ENCODE measurements at places on chromosomes 6 and 20. TPM values are rescaled to one million over a fixed set of nuclear protein-coding genes. Genes with fewer than 3 reads are reported as not detected.
A peak's percentile ranks its signal among the peaks of the same experiment; 100 is the strongest.

- no peak for DNase-seq
Measured at GRCh38 chr20:10935658-10936402, 262.0 kb upstream of the JAG1 start.

DNA sequence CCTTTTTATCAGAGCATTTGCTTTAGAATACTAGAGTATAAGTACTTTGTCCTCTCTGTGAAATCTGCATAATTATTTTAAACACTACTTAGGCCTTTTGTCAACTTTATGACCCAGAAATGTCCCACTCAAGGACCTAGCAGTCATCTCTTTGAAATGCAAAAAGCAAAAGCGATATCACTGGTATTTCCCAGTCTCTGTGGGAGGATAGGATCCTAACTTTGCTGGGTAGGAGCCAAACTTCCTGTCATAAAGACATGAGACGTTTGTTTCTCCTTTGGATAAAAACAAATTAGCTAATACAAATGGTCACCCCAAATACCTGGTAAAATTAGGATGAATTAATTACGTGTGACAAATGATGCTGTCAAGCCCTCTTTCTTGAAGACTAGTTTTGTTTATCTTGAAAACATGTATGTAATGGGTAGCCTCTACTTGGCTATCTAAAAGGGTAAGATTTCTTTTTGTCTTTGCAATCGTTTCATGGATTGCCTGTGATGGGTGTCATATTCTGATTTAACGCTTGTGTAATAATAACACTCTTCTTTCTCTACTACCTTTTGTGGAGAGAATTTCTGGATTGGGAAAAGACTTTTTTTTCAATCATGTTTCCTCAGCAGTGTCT lies 36.2 kb downstream of the DCDC2 start:
- no peak for DNase-seq

GRCh38 chr6:22069306-22069800 lies 227.5 kb downstream of the PRL start:
- DNase-seq: no peak

DNA sequence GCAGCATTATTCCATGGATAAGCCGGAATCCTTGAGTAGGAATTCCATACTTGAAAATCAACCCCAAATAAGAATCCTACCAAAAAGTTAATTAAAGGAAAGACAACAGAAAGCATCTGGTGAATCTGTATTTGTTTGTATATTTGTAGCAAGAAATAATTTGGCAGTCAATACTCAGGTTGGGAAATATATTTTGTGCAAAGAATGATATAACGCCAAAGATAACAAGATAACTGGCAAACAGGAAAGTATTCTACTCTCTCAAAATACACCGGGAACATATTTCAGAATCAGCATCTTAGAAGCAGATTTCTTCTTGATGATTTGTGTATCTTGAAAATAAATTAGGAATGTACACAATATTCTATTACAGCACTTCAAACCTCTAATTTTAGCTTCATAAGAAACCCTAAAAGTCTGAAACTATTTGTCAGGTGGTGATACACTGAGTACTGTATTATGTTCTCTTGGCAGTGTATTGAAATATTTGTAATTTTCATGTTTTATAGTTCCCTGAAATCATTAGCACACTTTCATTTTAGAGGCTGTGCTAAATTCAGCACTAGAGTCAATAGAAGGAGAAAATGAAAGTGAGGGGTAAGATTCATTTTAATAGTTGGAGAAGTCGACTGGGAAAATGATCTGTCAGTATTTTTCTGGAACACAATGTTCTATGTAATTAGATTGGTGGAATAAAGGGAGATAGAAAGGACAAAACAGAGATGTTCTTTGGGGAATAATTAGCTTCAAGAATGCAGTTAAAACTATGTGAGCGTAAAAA lies 879.7 kb upstream of the GJE1 start:
- no peak for DNase-seq

- DNase-seq: no peak
Measured at GRCh38 chr20:50129662-50130355, 16.9 kb upstream of the UBE2V1 start.

DNA sequence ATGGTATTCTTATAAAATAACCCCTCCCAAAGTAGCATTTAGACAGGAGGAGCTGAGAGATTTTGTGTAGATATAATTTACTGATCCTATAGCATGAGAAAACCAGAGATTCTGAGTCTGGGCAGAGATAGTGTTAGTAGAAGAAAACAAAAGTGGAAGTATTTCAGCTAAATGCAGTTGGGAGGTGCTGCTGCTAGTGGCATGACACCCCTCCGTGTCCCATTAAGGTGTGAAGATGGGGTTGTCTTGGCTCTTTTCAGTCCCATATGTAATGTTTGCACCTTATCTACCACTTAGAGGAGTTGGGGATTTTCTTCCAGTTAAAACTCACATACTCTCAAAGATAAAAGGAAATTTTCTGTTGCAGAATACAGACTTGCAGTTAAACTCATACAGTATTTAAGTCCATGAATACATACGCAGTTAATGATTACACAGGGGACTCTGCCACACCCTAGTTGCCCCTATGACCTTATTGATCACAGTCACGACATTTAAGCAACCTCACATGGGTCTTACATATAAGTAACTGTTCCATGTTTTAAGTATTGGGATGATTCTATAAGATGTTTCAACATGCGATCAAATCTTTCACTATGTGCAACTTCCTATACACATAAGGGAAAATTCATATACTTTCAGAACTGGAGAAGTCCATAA lies 11.5 kb downstream of the TAAR2 start:
- DNase-seq: no peak

GRCh38 chr6:131225127-131225526 lies 89.9 kb downstream of the AKAP7 start:
- no peak for DNase-seq

- DNase-seq: peak; percentile 60
Measured at GRCh38 chr6:26273673-26274588, 91.1 kb upstream of the BTN3A2 start.

Gene SNAI1
- total RNA-seq: 0.15 TPM

DNA sequence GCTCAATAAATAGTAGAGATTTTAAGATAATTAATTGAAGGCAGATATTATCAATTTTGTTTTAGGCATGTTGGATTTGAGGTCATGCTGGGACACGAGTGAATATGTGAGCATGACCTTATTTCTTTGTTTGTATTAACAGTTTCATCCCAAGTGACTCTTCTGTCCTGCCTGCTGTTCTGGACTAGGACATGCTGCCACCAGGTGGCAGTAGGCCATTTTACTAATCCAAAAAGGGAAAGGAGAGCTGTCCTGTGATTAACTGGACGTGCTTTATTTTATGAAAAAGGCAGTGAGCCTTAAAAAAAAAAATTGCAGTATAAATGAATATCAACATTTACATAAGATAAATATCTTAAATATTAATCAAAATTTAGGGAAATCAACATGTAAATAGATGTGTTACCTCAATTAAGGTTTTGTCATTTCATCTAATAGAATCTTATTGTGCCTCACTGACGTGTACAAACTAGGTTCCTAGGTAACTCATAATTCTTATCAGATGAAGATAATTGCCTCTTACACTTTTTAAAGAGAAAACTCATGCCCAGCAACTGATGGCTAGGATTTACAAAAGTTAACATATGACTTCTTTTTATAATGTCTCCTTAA lies 49.8 kb downstream of the FRK start:
- peak; percentile 49 for DNase-seq

DNA sequence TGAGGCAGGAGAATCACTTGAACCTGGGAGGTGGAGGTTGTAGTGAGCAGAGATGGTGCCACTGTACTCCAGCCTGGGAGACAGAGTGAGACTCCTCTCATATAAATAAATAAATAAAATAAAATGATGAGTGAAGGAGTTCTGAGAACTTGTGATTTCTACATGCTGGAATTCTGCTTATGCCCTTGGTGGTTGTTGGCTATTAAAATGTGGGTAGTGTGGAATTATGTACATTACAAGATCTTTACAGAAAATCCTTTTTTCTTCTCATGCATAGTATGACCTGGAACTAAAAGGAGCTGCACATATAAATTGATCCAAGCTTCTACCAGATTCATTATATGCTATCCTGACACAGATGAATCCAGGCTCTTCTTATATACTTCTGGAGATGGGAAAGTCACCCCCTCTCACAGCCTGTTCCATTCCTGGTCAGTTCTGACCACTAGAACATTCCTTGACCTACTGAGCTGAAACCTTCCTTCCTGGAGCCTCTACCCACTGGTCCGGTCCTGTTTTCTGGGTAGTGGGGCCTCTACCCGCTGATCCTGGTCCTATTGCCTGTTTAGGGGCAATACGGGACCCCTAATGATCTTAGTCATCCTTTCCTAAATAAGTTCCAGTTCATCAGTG lies 37.7 kb upstream of the TAF8 start:
- no peak for DNase-seq

- DNase-seq: no peak
Measured at GRCh38 chr6:97322811-97323210, 39.8 kb upstream of the MMS22L start.

DNA sequence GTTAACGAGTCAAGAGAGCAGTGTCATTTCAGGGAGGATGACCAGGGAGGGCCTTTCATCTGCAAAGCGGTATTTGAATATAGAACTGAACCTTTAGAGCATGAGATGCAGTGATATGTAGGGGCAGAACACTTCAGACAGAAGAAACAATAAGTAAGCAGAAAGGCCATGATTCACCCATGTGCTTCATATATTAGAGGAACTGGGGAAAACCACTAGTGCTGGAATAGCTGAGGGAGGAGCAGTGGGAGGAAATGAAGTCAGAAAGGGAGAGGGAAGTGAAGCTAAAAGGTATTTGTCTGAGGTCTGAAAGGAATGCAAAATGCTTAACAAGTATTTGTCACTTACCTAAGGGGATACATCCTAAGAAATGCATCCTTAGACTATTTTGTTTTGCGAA lies 391.2 kb downstream of the ADGRB3 start:
- no peak for DNase-seq

DNA sequence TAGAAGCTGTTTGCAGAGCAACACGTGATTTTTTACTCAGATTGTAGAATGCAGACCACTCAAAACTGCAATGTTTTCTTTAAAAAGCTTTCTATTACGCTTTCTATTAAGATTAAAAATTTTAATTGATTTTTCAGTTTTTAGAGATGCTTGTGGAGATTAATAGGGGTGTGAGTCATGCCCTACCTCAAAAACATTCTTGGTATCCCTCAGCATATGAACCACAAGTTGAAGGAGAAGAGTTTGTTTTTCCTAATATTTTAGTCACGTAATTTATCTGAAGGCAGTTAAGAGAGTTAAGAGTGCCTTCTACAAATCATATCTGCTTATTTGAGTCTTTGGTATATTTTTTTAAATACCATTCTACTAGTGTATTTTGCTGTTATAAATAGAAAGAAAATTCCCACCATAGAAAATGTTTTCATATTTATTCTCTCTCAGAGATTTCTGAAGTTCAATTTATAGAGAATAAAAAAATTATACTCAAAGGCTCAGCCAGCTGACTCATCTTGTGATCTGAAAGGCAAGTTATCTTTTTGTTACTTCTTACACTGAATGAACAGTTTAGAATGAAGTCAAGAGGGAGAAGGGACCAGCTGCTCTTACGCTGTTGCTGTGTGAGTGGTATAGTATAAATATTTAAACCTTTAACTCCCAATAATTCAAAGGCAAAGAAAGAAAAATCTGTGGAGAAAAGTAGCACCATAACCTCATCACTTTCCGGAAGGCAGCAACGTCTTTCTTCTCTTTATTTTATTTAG lies 7.6 kb downstream of the RIPOR2 start:
- no peak for DNase-seq

Gene SYNDIG1
- total RNA-seq: not detected

- DNase-seq: no peak
Measured at GRCh38 chr6:113315165-113315564, 542.0 kb upstream of the MARCKS start.

- DNase-seq: no peak
Measured at GRCh38 chr6:104704191-104704590, 155.5 kb downstream of the HACE1 start.

DNA sequence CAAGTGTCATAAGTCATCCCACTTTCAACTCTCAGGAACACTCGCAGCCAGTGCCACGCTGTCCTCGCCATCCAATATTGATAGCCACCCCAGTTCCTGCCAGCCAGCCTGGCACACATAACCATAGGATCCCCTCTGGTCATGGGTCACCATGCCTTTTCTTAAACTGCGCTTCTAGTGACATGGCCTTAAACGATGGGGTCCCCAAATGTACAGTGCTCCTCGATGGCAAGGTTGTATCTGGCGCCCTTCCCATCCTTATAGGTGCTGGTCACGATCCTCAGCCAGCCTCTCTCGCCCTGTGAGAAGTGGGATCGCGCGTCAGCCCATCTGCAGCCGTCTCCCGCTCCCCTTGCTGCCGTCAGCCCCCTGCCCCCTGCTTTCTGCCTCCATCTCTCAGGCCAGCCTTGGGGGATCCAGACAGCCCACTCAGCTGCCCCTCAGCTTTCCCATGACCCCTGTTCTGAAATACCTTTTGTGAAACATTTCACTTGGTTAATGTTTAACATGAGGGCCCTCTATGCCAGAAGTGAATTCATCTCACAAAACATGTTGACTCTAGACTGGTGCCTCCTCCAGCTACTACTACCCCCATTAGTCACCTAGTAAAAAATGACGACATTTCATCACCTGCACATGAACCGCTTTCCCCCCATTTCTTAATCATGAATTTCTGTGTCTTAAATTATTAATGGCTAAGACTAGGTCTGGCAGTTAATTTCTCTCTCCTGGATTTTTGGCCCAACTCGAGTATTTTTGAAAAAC lies 11.4 kb downstream of the CTSZ start:
- no peak for DNase-seq

DNA sequence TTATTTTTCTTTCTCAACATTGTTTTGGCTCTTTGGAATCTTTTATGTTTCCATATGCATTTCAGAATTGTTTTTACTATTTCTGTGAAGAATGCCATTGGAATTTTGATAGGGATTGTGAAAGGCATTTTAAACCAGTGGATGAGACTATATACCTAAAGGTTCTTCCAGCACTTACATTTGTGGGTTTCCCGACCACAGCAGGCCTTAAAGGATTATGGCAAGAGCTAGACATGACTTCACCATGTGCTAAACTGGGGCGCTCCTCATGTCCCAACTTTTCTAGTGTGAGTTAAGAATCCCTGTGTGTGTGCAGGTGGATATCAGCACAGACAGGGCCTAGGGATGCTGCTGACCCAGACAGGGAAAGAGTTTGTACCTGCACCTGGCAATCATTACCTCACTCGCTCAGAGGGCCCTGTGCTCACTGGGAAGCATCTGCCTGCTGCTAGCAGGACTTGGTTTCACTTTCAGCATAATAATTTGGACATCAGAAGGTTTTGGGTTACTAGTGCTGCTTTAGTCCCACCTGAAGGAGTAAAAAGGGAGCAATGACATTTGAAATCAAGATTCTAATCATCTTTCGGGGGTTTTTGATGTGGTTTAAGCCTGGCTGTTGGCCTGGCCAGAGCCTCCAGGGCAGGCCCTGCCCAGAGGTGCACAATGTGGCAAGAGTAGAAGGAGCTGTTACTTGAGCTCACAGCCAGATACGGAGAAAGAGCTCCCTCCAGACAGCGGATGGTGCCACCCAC lies 137.1 kb downstream of the CDC5L start:
- no peak for DNase-seq

Gene VSX1
- total RNA-seq: not detected

DNA sequence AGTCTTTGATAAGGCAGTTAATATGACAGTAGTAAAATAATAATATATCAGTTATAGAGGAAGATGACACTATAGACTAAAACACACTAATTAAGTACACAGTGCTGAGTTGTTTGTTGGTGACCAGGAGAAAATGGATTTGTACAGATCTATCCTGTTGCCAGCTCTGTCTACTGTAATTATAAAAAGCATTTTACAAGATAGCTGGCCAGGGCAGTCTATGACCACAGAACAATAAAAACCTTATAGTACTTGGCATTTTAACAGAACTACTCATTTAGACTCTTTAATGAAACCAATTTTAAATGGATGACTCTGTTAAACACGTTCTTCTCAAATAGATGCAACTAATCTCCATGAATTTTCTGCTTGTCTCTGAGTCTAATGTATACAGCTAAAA lies 367.5 kb downstream of the BTBD9 start:
- no peak for DNase-seq

Gene HDGFL1
- total RNA-seq: not detected

Measured in activated CD4-positive, alpha-beta T cell treated with anti-CD3 and anti-CD28 coated beads, Interleukin-2, amount 10 ng/mL, durations not matched to agents 7 days and 5 days (primary cell).